ENCODE measurements at places on chromosomes 12 and 14. TPM values are rescaled to one million over a fixed set of nuclear protein-coding genes. Genes with fewer than 3 reads are reported as not detected.

Gene NKX2-8
- total RNA-seq = 0.73 TPM

Gene C12orf50
- total RNA-seq = not detected

Gene CEBPE
- not detected for total RNA-seq

Gene ABCD2
- 48.0 TPM for total RNA-seq

Gene BHLHE41
- 5.6 TPM for total RNA-seq

Gene SERPINA10
- total RNA-seq = not detected

Gene C1QL4
- total RNA-seq = not detected

Gene DNAH10
- 0.44 TPM for total RNA-seq

Gene GPR84
- total RNA-seq = not detected

Gene TBC1D30
- 16.4 TPM for total RNA-seq

Gene GPR137C
- total RNA-seq = 0.33 TPM

Gene SLC5A8
- total RNA-seq = not detected

Gene CACNA2D4
- 3.3 TPM for total RNA-seq

Gene TAS2R10
- 1.6 TPM for total RNA-seq

Gene TAS2R42
- not detected for total RNA-seq

Gene TRAF3
- total RNA-seq = 15.7 TPM

Gene PRH1
- 39.0 TPM for total RNA-seq

Gene P2RX2
- 0.48 TPM for total RNA-seq

Gene RHOJ
- 11.4 TPM for total RNA-seq

Gene TCL1B
- total RNA-seq = not detected

Gene SIX1
- 5.0 TPM for total RNA-seq

Gene PPP2R5C
- total RNA-seq = 102 TPM

Gene RNASE9
- total RNA-seq = not detected

Gene AICDA
- not detected for total RNA-seq

Measured in breast epithelium (tissue), 4 donors.